ENCODE measurements at places on chromosomes 11 and 22.

- no peak for DNase-seq
Measured at GRCh38 chr11:108854346-108854745, 189.5 kb downstream of the DDX10 start.

DNA sequence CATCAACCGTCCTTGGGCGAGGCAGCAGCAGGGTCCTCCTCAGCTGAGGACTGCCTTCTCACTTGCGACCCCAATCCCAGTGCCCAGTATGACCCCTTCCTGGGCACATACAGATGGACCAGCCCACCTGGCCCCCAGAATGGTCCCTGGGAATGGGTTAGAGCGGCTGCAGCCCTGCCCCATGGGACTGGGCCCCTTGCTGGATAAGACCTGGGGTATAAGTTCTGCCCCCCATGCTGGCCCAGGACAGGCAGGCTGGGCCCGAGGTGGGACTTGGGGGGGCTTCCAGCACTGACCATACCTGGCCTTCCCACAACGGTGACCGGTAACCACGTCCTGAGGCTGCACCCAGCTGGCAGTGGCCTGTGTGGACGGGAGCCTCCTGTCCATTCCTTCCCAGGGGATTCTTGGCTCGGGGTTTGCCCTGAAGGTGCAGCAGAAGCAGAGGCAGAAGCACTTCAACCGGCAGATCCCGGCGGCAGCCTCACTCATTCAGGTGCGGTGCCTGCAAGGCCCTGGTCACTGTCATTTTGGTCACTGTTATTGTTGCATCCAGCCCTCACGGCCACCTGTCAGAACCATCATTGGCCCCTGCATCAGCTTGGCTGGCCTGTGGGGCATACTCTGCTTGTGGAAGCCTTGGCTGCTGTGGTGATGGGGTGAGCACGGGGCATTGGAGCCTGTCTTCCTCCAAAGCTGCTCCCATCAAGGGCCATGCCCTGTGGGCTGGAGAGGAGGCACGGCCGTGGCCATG is 114.8 kb downstream of the KCNQ1OT1 start:
- DNase-seq = no peak

DNA sequence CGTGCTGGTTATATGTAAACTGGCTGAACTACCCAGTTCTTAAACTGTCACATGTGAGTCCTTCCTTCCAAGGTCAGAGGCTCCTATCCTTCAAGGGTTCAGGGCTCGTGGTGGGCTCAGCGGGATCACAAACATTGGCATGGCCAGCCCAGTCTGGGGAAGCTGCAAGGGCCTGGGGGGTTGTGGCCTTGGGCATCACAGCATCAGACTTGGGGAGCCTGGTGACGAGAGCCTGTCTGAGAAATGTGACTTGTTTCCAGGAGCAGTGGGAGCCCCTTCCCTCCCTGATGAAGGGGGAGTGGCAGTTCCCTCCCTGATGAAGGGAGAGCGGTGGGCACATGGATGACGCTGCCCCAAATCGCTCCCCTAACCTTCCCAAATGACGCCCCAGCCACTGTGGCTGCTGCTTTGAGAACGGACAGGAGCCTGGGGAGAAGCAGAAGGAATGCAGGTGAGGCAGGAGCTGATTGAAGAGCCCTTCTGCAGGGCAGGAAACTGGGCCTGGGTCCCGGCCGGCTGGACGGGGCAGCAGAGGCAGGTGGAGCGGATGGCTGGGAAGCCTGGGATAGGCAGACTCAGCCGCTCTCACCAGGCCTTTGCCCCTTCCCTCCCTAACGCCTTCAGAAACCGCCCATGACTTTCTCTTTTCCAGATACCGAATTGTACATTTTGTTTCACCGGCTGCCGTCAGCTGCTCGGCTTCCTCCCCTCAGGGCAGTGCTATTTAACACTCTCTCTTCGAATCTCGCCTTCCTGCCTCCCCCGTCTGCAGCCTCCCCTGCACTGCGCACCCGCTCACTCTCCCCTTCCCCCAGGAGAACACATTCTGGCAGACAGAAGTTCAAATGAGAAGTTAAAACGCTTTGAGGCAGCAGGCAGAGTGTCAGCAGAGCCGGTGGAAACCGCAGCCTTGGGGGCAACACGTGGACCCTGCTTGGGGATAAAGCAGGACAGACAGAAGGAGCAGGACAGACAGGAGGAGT is 1486.7 kb downstream of the BRD1 start:
- DNase-seq = no peak

GRCh38 chr22:42549331-42550060 is 4.3 kb upstream of the SERHL2 start:
- no peak for DNase-seq

DNA sequence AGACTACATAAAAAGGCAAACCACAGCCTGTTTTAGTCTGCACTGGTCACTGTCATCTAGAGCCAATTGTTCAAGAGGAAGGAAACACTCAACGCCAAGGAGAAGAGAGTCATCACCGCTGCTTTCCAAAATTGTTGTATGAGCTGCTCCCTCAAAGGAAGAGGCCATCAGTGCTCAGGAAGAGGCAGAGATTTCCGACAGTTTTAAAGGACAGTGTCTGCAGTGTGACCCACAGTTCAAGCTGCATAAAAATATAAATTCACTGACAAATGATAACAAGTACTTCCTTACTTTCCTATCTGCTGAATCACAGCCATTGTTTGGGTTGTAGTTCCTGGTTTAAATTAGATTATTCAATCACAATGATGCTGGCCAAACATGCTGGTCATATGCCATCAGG is 16.4 kb downstream of the PRCP start:
- peak; percentile 24 for DNase-seq

- no peak for DNase-seq
Measured at GRCh38 chr11:72224564-72225410, at the start of gene INPPL1. Gene INPPL1 (plus strand): TSS chr11:72224767. CDS start chr11:72224985, 218 bp downstream.

- no peak for DNase-seq
Measured at GRCh38 chr11:65793144-65793581, 6.3 kb downstream of the OVOL1 start.

DNA sequence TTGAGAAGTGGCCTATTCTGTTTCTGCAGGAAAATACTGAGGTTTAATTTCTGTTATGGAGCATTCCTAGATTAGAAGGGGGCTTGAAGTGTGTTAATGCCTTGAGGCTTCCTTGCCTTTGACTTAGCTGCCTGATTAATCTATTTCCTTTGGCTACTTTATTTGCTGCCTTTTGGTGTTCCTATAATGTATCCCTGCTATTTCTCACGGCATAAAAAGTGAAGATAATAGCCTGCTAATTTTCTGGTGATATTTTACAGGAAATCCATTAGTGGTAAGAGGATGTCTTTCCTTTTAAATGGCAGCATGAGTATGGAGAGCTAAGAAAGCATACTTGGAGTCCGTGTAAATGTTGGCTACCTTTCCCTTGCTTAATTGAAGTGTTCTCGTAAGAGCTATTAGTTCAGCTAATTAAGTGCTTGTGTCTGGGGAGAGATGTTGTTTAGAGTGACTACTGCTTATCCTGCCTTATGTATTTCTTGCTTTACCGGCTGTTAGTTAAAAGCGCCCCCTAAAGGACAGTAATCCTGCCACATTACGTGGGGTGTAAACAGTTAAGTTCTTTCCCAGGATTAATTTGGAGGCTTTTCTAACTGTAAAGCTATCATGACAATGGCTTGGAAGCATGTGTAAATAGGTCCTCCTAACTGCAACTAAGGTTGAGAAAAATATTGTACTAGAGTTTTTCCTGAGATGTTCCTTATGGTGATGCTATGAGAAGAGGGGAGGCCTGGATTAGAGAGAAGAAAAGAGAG is 45.6 kb downstream of the ZNF280B start:
- DNase-seq = peak; percentile 43
